ENCODE measurements at places on chromosomes 4 and X. TPM values are rescaled to one million over a fixed set of nuclear protein-coding genes. Genes with fewer than 3 reads are reported as not detected.

Gene SPATA18
- total RNA-seq, result not detected

GRCh38 chrX:154490021-154490413 is 412 bp downstream of the SLC10A3 start:
- DNase-seq, result no peak

DNA sequence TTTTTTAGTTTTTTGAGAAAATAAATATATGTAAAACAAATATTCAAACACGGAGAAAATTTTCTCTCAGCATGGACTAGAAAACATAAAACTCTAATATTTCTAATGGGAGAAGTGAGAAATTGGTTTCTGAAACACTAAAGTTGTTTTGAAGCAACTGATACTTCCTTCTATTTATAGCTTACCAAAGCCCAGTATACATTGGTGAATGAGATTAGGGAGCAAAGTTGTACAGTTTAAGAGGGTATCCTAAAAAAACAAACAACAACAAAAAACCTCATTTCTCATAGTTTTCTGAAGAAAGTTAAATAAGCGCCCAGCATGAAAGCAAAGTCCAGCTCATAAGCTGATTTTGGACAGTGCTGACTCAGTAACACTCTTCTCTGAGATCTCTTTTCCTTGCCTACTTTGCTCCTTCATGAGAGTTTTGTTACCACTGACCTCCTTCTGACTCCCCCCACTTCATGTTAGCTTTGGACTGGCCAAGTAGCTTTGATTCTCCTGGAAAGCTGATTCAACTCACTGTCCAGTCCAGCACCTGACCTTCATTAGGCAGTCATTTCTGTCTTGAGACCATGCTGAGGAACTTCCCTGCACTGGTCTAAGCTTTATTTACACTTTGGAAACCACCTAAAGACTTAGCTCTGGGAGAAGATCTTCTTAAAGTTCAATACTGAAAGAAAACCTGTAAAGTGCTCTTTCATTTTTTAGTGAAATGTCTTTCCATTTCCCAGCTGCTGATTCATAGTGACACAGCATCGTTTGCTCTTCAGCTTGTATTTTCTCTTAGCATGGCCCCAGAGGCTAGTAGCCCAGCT is 21.8 kb upstream of the P2RY10 start:
- no peak for DNase-seq

DNA sequence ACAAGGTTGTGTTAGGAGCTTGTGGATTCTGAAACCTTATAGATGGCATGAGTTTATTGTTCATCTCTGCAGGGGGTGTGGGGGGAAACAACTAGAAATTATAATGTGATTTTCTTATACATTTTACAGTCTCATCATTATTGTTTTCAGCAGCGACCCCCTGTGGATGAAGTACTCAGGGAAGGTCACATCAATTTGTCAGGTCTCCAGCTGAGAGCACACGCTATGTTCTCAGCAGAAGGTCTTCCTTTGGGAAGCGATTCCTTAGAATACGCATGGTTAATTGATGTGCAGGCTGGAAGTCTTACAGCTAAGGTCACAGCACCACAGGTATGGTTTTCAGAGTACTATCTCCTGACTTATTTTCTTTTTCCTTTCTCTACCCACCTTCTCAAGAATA is 72.2 kb downstream of the BLTP1 start:
- DNase-seq, result no peak

Gene MAGEB17
- not detected for total RNA-seq

DNA sequence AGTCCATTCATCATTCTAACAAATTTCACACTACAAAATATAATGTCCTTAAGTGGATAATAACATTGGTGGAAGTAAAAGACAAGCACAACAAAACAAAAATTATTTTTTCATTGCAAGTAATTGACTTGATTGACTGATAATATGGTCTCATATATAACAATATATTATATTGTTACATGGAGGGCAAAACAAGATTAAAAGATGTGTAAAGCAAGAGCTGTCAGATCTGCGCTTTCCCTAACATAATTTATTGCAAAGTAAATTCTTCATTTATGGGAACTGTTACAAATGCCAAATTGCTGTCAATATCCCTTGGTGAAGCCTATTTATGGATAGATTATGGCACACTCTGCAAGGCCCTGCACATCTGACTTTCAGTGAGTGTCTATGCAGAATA is 233.6 kb downstream of the PCDH7 start:
- no peak for DNase-seq

- DNase-seq, result no peak
These were observed 196.9 kb downstream of the ANKRD50 start for GRCh38 chr4:124515591-124515990.

DNA sequence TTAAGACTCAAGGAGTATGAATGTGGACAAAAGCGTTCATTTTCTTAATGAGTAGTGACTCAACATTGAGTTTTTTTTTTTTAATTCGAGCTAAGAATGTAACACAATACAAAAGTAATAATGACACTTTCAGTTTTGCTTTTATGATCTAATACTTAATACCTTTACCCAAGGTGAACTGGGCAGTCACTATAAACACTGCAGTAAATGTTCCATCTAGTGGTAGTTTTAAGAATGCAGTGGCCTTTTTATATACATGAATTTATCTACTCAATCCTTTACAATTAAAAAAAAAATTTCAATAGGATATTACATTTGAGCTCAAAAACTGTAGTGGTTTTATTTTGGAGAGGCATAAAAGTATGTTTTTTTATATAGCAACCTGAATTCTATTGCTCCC is 33.9 kb downstream of the PDK3 start:
- DNase-seq, result no peak

Gene AMELX
- total RNA-seq, result not detected

- DNase-seq, result no peak
These were observed 25.8 kb downstream of the TRIM75 start for GRCh38 chr4:165079476-165079875.

Gene KDR
- total RNA-seq, result not detected

- no peak for DNase-seq
These were observed 231.0 kb downstream of the LDB2 start for GRCh38 chr4:16667464-16667863.

- DNase-seq, result no peak
These were observed 35.0 kb downstream of the CLDN2 start for GRCh38 chrX:106955004-106955772.

- DNase-seq, result no peak
These were observed 41.8 kb upstream of the SORBS2 start for GRCh38 chr4:185853841-185854240.

GRCh38 chr4:10033191-10033881 is 12.0 kb upstream of the SLC2A9 start:
- no peak for DNase-seq

DNA sequence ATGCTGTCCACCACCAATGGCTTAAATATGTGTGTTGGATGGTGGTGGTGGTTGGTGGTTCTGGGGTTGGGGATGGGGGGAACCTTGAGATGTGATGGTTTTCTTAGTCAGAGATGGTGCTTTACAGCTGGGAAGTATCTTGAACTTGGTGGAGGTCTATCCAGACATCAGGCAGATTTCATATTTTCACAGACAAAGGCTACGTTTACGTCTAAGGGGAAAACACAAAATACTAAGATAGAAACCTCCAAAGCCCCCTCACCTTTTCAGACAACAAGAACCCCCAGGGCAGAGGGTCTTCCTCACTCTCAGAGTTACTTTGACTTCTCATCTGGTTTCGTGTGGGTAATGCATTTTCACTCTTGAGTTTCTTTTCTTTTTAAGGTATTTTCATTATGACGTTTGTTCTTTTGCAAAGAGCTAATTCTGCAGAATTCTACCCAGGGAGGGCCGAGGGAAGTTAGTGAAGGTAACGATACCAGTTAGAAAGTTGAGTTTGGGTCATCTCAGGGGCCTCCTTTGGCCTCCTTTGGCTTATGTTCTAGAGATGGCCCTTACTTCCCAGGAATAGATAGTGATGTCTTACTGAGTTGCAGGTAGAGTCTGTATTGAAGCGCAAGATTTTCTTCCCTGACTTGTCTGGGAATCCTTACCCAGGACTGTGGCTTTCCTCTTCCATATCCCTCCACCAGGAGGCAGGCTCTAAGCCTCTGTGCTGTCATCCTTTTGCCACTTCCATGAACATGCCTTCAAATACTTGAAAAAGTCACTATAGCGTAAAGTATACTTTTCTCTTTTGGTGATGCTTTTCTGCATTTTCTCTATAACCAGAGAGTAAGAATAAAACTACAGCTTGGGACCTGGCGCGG is 31.9 kb downstream of the RHOH start:
- DNase-seq, result no peak

- DNase-seq, result no peak
These were observed 28.1 kb upstream of the GLRA3 start for GRCh38 chr4:174856926-174857800.

GRCh38 chr4:126262665-126263064 is 947.9 kb downstream of the FAT4 start:
- no peak for DNase-seq

DNA sequence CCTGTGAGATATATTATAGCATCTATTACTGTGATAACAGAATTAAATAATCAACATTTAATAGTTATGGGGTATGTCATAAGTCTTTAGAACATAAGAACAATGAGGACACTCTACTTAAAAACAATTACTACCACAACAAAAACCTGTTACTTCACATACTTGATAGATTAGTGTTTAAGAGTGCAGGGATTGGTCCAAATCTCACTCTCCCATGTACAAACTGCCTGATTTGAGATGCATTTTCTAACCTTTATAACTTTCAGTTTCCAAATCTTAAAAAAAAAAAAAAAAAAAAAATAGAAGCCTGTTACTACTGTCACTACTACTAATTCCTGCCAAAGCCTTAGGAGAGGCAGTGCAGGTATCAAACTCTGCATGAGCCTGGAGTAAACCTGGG is 5.6 kb downstream of the PCDH18 start:
- no peak for DNase-seq

- no peak for DNase-seq
These were observed 34.2 kb upstream of the SLIT2 start for GRCh38 chr4:20217521-20217920.

GRCh38 chrX:78708262-78708661 is 39.3 kb upstream of the LPAR4 start:
- DNase-seq, result no peak

DNA sequence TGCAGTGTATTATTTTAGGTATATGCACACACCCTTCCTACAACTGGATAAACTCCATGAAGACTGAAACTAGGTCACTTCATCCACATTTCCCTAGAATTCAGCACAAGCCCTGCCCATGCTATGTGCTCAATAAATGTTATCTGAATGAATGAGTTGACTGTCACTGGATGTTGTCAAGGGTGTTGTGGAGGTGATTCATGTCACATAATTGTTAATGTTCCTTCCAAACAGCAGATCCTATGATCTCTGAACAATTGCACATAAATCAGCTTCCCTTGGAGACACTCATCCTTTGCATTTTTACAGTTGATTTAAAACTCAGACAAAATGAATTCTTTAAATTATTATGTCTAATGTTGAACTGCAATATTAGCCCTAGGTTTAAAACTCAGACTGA is 154.7 kb downstream of the TSPAN5 start:
- no peak for DNase-seq

All from CD8-positive, alpha-beta T cell (primary cell).